GM10248 (cell line): ENCODE measurements at places on chromosomes 2 and 18.

GRCh38 chr18:8800445-8800844, 95.1 kb downstream of the MTCL1 start:
- no peak for DNase-seq

DNA sequence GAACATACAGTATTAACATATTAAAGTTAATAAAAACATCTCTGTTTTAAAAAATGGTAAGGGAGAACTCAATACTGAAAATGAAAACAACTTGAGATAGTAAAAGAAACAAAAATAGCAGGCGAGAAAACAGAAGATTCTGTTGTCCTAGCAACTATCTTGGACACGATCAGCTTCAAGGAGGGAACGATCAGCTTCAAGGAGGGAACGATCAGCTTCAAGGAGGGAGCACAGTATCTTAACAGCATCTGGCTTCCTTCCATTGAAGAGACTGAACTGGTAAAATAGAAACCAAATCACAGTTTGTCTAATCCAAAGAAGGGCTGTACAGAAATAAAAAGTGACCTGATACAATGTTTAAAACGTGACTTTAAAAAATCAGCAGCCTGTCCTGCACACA, 51.8 kb downstream of the NDUFA10 start:
- DNase-seq = no peak

DNA sequence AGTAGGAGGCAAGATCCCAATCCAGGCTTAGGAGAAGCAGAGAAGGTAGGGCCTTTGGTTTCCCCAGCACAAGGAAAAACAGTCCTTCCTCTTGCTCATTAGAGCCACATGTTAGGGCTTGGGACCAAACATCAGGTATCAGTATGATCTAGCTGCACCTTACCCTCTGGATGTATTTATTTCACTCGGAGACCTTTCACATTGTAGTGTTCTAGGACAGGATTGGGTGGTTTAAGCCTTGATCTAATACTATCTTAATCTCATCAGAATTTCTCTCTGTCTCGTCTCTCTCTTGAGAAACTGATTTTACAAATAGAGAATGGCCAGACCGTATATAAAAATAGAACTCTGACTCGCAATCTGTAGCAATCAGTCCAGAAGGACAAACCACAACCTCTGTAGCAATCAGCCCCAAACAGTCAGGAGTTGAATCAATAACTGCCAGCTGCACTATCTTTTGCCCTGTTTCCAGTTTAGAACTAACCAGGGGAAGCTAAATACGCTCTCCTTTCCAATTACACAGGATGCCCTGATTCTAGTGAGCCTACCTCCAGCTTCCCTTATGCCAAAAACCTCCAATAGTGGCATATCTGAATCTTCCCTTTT, 207.1 kb downstream of the TDRD15 start:
- DNase-seq = no peak

GRCh38 chr2:64650722-64651338, 2.9 kb downstream of the SERTAD2 start:
- no peak for DNase-seq

- no peak for DNase-seq
Measured at GRCh38 chr2:62348700-62349099, 152.8 kb downstream of the B3GNT2 start.
